ENCODE measurements at places on chromosomes 13 and 19.
A peak's percentile ranks its signal among the peaks of the same experiment; 100 is the strongest.

- DNase-seq: no peak
These were observed 128.1 kb downstream of the TUBA3C start for GRCh38 chr13:19053561-19053960.

- DNase-seq: peak; percentile 25
These were observed 7.8 kb downstream of the SMARCA4 start for GRCh38 chr19:10968527-10969135.

GRCh38 chr19:13839130-13839937, 37.6 kb upstream of the NANOS3 start:
- DNase-seq: no peak

DNA sequence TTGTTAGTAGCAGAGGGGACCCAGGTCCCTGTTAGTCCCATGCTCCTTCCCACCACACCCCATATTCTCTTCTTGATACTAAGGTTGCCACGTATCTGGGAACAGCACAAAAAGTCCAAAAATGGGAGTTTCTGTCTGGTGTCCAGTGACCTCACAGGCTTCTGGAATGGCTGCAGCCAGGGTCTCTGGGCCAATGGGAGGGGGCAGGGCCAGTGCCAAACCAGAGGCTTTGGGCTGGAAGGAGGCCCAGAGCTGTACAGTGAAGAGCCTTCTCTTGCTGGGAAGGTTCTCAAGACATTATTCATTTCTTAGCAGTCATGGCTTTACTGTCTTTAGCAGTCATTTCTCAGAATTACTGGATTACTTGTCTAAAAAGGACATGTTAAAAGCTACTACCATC, 119.2 kb downstream of the FRY start:
- no peak for DNase-seq

DNA sequence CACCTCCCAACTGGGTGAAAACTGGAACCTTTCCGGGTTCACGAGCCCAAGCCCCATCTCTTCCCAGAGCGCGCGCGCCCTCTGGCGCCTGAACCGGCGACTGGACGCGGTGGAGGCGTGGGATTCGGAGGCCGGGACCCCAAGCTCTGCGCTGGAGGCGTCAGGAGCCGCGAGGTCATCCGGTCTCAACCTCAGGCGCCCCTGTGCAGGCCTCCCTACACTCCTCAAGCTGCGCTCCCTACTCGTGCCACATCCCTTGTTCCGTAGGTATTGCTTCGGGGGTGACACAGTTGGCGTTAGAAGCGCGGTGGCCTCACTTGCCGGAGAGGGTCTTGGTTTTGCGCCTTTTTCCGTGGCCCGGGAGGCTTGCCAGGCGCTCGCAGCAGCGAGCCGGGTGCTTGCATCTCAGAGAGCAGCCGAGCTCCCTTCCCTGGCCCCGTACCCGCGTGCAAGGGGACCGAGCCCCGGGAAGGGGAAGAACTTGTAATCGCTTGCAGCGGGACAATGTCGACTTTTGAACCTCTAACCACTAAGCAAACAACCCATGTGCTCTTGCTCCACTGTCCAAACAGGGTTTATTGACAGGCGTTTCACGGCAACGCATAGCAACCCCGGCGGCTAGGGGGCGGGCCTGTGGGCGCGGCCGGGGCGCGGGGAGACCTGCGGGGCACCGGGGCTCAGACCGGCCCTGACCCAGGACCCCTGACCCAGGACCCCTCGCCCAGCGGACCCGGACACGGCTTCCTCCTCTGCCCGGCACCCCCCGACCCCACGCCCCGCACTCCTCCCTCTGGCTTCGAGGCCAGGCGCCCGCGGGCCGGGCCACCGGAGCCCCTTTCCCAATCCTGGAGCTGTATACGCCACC, 8.5 kb downstream of the CDX2 start:
- DNase-seq: no peak

GRCh38 chr19:43439032-43439708, 24.5 kb downstream of the TEX101 start:
- no peak for DNase-seq

DNA sequence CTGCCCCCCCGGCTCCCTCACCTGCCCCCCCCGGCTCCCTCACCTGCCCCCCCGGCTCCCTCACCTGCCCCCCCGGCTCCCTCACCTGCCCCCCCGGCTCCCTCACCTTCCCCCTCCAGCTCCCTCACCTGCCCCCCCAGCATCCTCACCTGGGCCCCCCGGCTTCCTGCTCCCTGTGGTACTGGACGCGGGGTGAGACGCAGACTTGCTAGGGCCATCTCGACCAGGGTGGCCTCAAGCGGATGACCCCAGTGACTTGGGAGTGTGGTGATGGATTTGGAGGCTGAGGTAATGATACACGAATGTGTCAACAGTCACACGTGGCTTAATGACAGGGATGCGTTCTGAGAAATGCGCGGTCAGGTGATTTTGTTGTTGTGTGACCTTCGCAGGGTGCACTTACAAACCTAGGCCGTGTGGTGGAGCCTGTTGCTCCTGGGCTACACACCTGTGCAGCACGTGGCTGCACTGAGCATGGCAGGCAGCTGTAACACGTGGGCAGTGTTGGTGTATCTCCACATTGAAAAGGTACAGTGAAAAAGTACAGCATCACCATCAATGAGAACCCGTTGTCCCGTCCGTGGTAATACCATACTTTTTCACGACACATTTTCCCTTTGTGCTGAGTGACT, 197.8 kb downstream of the TEX29 start:
- no peak for DNase-seq

- DNase-seq: no peak
These were observed 23.1 kb downstream of the ARID3A start for GRCh38 chr19:948842-949496.
